Choroid plexus epithelial cell (primary cell): ENCODE measurements at places on chromosomes 4 and X.
A peak's percentile ranks its signal among the peaks of the same experiment; 100 is the strongest.

GRCh38 chr4:954211-955020 is 19.0 kb downstream of the DGKQ start:
- DNase-seq = no peak

DNA sequence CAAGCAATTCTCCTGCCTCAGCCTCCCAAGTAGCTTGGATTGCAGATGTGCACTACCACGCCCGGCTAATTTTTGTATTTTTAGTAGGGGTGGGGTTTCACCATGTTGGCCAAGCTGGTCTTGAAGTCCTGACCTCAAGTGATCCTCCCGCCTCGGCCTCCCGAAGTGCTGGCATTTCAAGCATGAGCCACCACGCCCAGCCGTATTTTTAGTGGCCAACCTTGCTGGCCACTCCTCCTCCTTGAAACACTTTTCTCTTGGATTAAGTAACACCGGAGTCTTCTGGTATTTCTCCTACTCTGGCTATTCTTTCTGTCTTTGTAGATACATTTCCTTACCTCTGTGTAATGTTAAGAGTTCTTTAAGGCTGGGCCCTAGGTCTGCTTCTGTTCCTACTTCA is 11.1 kb upstream of the RPL39 start:
- no peak for DNase-seq

GRCh38 chr4:56406151-56406550 is 18.9 kb upstream of the AASDH start:
- no peak for DNase-seq

DNA sequence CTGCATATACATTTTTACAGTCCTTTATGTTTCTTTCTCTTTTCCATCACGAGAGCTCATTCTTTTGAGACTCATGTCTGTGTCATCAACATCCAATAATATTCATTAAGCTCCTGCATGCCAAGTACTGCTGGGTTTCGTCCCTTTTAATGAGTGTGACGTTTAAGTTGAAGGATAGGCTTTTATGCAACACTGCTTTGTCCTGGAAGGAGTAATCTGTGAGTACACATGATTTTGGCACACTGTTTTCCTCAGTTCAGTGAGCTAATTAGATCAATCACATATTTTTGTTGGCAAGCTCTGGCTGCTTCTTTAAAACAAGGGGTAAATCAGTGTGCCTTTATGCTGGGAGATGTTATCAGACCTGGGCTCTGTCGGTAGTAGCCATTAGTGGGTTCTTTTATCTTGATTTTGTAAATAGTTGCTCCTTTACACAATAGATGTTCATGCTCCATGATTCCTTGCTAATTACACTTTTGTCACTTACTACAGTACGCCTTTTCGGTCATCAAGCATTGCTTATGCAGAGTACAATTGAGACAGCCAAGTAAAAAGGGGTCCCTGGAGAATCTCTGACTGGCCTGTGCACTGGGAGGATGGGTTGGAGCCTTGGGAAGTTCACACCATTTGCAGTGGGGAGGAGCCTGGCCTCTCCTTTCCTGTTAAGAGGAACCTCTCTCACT is 132.6 kb downstream of the FHIP1A start:
- DNase-seq = peak; percentile 72

GRCh38 chr4:71383984-71384383 is 45.2 kb downstream of the SLC4A4 start:
- DNase-seq = no peak

- no peak for DNase-seq
Observed at GRCh38 chr4:47095884-47096283, 64.5 kb downstream of the GABRB1 start.

DNA sequence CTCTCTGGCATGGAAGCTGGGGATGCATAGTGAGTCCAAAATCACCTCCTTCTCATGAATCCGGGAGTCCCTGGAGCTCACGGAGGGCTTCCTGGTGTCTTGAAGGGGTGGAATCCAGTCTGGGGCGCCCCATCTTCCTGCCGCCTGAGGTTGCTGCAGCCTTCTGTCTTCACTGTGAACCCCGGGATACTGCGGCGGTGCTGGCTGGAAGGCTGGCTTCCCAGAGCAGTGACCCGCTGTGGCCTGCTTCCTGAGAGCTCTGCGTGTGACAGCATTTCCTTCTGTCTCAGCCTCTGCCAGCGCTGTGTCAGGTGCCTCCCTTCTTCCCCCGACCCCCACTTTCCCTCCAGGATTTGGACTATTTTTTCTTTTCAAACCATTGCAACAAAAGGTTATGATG is 98.8 kb upstream of the STOX2 start:
- no peak for DNase-seq

- no peak for DNase-seq
Observed at GRCh38 chr4:36213977-36214376, 30.3 kb downstream of the ARAP2 start.

DNA sequence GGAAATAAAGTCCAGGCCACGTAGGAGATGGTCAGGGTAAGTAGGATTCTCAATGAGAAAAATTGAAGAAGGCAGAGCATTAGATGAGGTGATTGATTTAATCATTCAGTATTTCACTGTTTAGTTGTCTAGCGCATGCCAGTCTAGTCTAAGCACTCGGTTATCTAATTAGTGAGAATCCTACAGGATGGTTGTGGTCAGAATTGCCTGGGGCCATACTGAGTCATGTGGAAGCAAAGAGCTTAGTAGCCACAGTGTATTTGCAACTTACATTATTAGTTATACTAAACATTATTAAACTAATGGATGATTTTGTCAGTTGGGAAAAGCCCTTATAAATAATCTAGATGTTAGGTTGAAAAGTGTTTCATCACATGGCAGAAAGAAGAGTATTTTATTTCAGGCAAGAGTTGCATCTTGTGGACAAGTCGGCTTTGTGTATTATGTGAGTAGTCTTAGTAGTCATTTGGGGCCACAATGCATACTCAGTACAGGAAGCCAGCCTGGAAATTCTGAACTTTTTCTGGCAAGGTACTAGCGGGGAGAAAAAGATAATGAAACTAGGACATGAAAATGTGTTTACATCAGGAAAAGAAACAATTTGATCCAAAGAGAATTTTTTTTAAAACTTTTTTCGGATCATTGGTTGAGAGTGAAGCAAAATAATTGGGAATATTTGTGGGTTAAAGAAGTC is 31.9 kb downstream of the CPEB2 start:
- DNase-seq = peak; percentile 56

- no peak for DNase-seq
Observed at GRCh38 chrX:2782778-2783177, 30.9 kb downstream of the XG start.

DNA sequence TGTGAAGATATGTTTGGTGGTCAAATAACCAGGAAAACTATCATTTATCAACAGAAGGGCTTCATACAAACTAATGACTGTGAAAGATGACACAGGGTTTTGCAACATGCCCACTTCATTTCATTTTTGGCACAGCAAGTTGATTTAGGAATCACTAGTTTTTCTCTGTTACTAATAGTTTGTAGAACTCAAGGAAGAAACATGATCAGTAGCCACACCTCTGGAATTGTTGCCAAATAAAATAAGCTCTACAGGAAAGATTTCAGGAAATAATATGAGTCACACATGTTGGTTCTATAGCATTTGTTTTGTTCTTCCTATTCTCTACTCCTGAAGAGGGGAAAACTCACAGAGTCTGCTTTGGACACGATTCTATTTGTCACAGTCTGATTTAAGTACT is 255.4 kb downstream of the TLL1 start:
- DNase-seq = peak; percentile 34

GRCh38 chr4:39036172-39036571 is 4.0 kb upstream of the TMEM156 start:
- DNase-seq = peak; percentile 95

DNA sequence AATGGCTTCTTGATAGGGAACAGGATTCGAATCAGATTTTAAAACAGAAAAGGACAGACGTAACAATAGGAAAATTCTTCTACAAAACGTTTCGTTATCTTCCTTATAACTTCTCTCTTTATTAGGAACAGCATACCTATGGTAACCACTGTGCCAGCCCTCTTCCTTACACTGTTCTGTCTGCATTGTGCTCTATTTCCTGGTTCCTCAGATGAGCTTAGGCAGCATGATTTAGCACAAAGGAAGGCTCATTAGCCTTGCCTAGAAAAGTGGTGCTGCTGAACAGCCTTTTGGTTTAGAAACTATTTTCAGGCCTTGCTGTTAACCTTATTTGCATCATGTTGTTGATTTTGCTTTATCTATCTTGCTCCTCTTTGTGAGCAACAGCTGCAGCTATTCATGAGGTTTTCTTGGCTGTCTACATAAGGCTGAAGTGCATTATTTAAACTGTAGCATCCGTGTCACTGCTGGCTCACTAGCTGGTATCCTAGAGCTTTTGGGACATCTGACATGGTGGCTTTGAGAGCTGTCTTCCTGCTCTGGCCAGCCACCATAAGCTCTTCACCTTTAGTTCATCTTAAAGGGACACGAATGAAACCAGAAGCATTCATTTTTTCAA is 69.9 kb upstream of the NRK start:
- no peak for DNase-seq

DNA sequence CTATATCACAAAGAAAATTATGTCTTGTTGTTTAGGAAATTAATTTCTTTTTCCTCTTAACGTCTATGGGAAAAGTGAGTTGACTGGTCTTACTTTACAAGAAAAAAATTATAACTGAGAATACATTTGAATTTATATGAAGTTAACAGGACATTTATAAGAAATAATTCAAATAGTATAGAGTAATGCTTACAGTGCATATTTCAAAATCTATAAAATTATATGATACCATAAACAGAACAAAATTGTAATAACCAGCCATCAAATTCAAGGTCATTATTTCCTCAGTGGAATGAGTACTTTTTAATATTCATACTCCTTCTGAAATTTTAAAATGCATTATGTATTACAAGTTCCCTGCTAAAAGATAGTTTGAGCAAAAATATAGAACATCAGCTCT is 884.5 kb downstream of the TECRL start:
- no peak for DNase-seq

GRCh38 chrX:22795671-22796070 is 204.1 kb upstream of the DDX53 start:
- peak; percentile 3 for DNase-seq

DNA sequence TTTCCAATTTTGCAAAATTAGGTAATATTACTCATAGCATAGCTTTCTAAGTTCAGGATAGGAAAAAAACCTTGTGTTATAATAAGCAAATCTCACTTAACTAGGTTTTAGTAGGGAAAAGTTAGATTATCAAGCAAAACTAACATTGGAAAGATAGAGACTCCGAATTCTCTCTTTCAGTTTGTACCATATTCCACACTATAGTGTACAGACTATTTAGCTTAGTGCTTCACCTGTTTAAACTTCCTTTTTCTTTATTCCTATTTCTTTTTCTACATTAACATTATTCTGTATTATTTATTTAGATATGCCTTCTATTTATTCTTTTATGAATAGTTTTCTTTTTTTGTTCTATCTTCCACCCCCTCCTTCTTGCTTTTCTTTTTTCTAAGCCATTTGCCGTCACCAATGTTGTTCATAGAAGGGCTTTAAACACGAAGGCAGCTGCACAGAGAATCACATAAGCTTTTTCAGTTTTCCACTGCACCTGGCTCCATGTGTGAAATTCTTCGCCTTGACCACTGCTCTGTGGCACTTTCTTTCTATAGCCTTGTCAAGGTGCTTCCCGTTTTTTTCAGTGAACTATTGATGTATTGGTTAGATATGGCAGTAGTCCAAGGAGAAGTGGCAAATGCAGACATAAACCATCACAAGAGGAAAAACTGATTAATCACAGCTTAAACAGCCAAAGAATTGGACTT is 8.5 kb downstream of the PCDH10 start:
- DNase-seq = no peak

DNA sequence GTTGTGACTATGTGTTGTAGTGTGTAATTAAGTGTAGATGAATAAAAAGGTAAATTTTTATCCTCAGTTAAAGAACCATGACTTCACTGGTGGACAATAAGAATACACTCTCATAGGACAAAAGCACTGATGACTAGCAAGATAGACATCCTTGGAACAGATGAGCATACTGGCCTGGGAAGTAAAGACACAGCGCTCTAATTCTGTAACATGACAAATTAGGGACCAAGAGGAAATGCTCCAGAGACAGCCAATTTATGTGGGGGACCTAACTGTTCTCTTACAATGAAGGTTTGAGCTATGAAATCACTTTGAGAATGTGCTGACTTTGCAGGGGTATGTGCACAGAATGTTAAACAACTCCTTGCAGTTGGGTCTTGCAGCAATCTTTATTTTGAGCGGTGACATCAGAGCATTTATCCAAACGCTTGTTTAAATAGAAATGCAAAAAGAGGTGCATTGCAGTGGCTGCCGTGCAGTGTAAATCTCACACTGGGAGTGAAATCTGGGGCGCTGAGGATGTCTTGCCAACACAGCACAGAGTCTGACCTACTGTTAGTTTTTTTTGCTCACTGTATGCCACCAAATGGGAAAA is 109.3 kb downstream of the MAGEC2 start:
- DNase-seq = peak; percentile 5

- DNase-seq = no peak
Observed at GRCh38 chr4:24933684-24934275, 20.9 kb upstream of the CCDC149 start.

GRCh38 chr4:17957688-17958087 is 63.9 kb downstream of the LCORL start:
- peak; percentile 15 for DNase-seq

DNA sequence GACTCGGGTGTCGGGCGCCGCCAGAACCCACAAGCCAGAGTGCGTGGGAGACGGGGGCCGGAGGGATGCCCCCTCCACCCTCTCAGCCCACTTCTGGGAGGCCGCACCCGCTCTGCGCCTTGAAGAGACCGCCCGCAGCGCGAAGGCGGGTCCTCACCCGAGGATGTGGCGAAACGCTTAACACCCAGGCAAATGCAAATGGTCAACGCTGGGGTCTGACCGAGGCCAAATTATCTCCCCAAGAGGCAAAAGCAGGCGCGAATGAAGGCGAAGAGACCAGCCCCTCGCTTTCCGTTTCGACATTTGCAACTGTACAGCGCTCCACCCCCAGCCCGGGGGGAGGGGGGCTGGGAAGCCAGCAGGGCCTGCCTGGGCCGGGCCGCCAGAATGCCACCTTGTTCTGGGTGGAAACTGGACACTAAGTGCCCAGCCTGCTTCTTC is 137.7 kb upstream of the ZIC3 start:
- peak; percentile 2 for DNase-seq

- DNase-seq = peak; percentile 30
Observed at GRCh38 chr4:137310166-137310565, 222.1 kb downstream of the PCDH18 start.

- no peak for DNase-seq
Observed at GRCh38 chr4:163967263-163967662, 472.8 kb downstream of the TMA16 start.
